ENCODE measurements at places on chromosomes 1 and 21. TPM values are rescaled to one million over a fixed set of nuclear protein-coding genes. Genes with fewer than 3 reads are reported as not detected.

The CR1 gene
- total RNA-seq: not detected

The SDE2 gene
- 24.2 TPM for total RNA-seq

The ZNF648 gene
- total RNA-seq: not detected

The TOMM40L gene
- total RNA-seq: 8.3 TPM

The TEX38 gene
- not detected for total RNA-seq

The FAM72C gene
- 0.28 TPM for total RNA-seq

The FCAMR gene
- not detected for total RNA-seq

The OR2G6 gene
- total RNA-seq: not detected

The C1orf141 gene
- total RNA-seq: not detected

The ELAPOR1 gene
- 0.74 TPM for total RNA-seq

The LRRC53 gene
- not detected for total RNA-seq

The PRRX1 gene
- 32.9 TPM for total RNA-seq

The TRIM33 gene
- total RNA-seq: 17.1 TPM

The SPATA1 gene
- total RNA-seq: 0.71 TPM

The ARHGAP29 gene
- 15.6 TPM for total RNA-seq

The AQP10 gene
- not detected for total RNA-seq

The NEXN gene
- total RNA-seq: 13.6 TPM

The NOS1AP gene
- total RNA-seq: not detected

The OR2L8 gene
- not detected for total RNA-seq

Measured in smooth muscle cell of bladder (primary cell).